ENCODE measurements at places on chromosomes 2 and 18.

GRCh38 chr2:241302759-241303651 lies 12.5 kb downstream of the HDLBP start:
- DNase-seq: no peak

- no peak for DNase-seq
Measured at GRCh38 chr2:129379411-129379810, 600.1 kb upstream of the RAB6C start.

DNA sequence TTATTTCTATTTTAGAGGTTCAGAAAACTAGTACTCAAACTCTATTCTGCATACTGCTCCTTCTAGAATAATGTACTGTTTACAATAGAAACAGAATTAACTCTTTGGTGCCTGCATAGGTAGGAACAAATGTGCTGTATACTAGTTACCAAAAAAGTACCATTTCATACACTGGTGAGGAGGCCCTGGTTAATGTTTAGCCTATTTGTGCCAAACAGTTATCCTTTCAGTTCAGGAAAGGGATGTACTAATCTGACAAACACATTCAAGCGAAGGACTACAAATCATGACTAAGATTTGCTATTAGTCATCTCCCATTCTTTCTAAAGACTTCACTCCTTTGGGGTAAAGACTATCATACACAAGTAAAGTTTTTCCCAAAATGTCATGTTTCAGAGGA lies 47.4 kb downstream of the EXOC6B start:
- no peak for DNase-seq

DNA sequence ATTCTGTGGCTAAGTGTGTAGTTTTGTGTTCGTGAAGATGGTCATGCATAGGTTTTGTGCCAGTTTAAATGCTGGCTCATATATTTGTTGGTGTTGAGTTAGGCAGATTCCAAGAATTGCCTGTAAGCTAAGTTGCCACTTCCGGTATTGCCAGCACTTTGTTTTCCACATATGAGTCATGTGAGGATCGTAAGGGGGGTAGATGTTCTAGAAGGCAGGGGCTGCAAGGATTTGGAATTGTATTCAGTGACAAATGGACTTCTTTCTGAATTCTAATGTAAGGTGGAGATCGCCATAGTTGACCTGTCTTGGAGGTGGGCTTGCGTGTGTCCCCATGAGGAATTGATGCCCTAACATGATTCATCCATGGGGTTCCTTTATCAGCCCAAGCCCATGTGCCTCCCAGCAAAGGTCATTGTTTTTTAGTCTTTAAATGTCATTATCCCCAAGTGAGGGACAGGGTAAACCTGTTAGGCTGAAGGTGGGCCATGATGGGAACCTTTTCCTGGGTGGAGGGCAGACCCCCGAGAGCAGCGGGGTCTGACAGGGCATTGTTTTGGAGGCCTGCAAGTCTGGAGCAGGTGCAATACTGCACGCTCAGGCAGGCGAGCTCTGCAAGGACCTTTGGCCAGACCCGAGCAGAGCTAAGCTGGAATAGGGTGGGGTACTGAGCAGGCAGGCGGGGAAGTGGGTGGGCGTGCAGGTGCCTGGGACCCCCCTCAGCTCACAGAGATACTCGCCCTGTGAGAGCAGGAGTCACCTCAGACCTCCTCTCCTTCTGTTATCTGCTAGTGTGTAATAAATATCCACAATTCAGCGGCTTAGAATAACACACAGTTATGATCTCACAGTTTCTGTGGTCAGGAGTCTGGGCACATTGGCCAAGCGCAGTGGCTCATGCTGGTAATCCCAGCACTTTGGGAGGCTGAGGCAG lies 77.4 kb downstream of the LRRFIP1 start:
- DNase-seq: no peak

GRCh38 chr2:240121190-240121589 lies 14.9 kb downstream of the COPS9 start:
- no peak for DNase-seq

- no peak for DNase-seq
Measured at GRCh38 chr2:116510117-116510671, 1304.3 kb upstream of the DDX18 start.

DNA sequence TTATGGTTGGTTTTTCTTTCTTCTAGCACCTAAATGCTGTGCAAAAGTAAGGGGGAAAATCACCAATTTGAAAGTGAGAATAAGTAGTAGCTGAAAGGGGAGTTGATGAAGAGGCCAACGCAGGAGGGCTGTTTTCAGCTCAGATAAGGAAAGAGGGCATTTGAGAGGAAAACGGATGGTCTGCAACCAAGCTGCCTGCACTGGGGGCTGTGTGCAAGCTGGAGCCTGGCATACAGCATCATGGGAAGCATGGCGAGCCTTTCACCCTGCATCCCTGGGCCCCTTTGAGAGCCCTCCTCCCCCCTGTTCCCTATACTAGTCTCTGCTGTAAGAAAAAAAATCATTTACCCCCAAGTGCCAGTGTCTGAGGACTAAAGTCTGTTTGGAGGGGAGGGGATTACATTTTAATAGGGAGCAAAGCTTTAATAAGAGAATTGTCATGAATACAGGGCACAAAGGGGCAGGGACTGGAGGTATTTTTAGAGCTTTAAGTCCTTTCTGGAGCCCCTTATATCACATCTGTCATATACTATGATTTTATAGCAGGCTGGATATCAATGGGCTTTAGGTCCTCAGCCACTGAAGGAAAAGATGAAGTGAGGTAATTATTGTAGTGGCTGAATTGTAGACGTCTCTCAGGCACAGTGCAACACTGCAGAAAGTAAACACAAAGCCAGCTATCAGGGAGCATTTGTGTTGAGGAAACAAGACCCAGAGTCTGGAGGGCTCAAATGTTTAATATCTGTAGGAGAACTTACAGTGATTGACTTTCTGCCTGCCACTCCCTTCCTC lies 120.7 kb downstream of the FSHR start:
- no peak for DNase-seq

DNA sequence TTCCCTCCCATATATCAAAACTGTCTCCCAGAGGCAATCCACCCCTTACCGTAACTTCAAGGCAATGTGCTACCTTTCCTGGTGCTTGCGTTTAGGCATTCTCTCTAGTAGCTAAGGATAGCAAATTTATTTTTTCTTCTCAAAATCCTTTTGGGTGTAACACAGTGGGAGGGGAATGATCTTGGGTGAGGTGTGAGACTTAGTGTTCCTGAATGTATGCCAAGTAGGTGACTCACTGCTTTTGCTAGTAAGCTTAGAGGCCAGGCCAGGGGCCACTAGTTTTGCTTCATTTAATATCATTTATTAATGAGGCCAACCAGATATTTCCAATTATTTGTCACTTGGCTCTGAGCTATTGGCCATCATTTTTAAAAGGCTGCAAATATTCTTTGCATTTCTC lies 135.5 kb downstream of the NAPG start:
- DNase-seq: no peak

- DNase-seq: no peak
Measured at GRCh38 chr2:164810843-164811242, 30.8 kb downstream of the COBLL1 start.

GRCh38 chr2:35410431-35411061 lies 945.0 kb upstream of the CRIM1 start:
- no peak for DNase-seq

DNA sequence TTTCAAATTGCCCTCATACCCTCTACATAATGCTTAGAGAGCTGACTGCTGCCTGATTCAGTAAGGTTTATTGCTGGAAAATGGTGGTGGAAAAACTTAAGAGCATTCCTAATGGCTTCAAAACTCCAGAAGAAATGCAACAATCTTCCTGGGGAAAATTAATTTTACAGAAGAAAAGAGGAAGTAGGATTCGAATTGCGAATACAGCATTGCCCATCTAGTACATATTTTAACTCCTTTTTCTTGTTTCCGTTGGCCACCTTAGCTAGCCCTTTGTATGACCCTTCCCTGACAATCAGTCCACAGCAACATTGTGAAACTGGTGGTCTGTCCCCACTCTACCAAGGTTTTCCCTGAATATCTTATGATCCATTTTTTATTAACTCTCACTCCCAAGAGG lies 224.7 kb downstream of the MTX2 start:
- no peak for DNase-seq

DNA sequence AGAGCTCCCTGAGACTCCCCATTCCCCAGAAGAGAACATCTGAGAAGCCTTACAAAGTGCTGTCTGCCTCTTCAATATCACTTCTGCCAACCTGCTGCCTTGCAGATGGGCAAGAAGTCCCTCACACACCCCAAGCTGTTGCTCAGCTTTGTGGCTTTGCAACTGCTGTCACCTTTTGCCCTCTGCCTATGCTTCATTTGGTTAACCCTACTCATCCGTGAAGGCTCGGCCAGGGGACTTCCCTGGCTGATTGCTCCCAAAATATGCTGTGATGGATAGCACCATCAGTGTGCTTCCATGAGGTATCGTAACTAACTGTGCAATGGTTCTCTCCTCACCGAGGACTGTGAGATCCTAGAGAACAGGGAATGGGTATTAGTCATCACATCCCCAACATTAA lies 88.9 kb upstream of the CYP1B1 start:
- DNase-seq: no peak

DNA sequence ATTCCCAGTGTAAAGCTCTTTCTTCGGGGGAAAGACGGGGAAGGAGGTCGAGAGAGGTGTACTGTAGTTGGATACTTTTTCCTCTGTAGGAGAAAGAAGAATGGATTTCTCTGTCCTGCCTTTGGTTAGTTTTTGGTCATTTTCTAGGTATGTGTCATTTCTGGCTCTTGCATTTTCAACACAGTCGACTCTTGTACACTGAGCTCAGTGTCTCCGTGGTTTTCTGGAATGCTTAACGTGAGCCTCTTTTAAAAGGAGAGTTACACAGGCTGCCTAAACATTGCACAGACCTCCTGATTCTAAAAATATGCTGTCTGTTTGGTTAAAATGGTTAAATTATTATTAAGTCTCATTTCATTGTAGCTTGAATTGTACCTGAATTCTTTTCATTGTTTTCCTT lies 21.8 kb upstream of the GLS start:
- DNase-seq: no peak

DNA sequence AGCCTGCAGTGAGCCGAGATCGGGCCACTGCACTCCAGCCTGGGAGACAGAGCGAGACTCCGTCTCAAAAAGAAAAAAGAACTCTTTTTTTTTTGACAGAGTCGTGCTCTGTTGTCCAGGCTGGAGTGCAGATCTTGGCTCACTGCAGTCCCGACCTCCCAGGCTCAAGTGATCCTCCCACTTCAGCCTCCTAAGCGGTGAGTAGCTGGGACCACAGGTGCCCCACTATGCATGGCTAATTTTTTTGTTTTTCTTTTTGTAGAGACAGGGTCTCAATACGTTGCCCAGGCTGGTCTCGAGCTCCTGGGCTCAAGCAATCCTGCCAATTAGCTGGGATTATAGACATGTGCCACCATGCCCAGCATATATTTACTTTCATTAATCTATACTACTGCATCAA lies 12.5 kb upstream of the INO80D start:
- DNase-seq: no peak

DNA sequence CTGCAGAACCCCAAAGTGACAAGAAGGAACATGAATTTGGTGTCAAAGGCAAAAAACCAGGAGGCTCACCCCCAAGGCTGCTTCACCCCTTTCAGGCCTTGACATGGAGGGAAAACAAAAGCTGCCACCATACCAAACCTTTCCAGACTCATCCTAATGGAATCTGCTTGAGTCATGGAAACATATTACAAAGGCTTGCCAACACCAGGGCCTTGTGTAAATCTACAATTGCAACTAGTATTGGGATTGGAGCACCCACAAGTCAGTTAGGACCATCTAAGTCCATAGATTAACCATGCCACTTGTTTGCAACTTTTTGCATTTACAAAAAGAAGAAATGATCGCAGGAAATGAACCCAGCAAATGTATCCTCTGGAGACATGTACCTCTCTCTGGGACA lies 297.6 kb downstream of the CDCA7 start:
- no peak for DNase-seq

- no peak for DNase-seq
Measured at GRCh38 chr18:79485788-79486355, 90.1 kb downstream of the NFATC1 start.

GRCh38 chr2:64606479-64607363 lies 47.0 kb downstream of the SERTAD2 start:
- no peak for DNase-seq

DNA sequence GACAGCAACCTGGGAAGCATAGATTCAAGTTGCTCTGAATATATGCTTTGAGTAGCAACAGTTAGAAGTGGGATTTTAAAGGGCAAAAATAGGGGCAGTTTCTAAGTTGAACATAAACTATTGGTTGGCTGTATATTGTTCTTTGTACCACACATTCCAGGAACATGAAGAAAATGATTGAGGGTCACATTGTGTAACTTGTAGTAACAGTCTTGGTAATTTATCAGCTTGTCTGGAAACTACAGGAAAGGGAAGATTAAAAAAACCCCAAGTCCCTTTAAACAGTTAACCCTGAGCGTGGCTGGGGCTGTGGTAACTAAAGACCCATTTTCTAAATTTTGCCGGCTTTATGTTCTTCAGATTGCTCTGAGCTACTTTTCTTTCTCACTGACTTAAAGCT lies 7.4 kb downstream of the PLEKHB2 start:
- DNase-seq: no peak

DNA sequence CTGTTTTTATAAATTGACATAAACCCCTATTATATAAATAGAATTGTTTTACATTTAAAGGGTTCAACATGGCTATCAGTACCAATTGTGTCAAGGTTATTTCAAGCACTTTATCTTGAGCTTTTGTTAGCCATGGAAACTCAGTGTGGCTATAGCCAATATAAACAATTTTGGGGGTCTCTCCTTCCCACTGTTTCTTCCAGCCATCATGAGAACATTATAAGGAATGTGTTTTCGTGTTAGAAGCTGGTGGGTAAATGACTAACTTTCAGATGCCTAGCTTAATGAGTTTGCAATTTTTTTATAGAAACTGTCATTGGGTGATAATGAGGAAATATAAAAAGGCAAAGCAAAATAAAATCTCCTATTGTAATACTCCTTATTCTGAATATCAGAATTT lies 153.5 kb upstream of the FOSL2 start:
- DNase-seq: no peak

DNA sequence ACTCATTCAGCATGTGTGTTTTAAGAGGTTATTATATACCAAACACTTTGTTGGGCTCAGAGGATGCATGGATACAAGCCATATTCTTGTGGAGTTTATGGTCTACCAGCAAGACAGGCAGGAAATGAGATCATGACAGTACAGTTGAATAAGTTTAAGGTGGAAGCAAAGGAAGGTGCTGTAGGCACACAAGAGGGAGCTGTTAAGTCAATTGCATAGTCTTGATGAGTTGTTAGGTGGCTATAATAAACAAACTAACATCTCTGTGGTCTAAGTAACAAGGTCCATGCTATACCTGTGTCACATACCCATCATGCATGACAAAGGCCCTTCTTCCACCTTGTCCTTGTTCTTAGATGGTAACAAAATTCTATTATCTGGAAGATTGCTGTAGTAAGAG lies 538.3 kb downstream of the CNTNAP5 start:
- no peak for DNase-seq

DNA sequence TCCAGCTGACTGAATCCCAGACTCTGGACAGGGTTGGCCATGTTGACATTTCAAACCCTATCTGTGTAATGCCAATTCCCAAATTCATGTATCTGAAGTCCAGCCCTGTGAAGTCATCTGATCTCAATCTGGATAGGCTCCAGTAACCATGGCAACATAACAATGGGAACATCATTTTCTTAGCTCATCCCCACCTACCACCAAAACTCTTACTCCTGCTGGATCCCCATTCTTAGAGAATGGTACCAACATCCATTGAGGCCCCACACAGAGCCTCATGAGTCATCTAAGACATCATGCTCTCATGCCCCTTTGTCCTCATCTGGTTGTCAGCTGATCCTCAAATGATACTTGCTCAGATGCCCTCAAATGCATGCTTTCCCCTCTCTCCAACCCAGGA lies 58.9 kb upstream of the TEX51 start:
- no peak for DNase-seq

Measured in NCI-H187 treated with DMSO at 0.1 percent for 48 hours (cell line).